ENCODE measurements at places on chromosomes 2 and 18. TPM values are rescaled to one million over a fixed set of nuclear protein-coding genes. Genes with fewer than 3 reads are reported as not detected.

DNA sequence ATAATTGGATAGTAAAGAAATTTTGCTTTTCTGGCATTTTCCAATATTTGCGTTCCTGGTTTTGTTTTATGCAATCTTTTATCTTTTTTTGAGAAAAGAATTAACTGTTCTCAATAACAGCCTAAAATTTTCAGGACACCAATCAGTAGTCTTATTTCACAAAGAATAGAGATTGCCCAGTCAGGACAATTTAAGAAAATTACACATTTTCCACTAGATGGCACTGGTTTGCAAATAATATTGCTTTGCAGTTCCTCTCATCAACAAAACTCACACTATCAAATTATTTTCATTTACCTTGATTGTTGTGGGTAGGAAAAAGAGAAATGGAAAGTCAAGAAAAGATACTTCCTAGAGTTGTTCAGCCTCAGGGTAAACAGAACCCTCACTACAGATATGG, 2.4 kb upstream of the RBM45 start:
- peaks cover 11% of the 10 kb centered on the region for H3K4me1 ChIP-seq
- peak; percentile 33 for DNase-seq
- no peak overlapping the region for H3K27ac ChIP-seq
- H3K4me3 ChIP-seq, result no peak overlapping the region
- no peaks in the 10 kb centered on the region for H3K36me3 ChIP-seq
- H3K27me3 ChIP-seq, result no peaks in the 10 kb centered on the region

DNA sequence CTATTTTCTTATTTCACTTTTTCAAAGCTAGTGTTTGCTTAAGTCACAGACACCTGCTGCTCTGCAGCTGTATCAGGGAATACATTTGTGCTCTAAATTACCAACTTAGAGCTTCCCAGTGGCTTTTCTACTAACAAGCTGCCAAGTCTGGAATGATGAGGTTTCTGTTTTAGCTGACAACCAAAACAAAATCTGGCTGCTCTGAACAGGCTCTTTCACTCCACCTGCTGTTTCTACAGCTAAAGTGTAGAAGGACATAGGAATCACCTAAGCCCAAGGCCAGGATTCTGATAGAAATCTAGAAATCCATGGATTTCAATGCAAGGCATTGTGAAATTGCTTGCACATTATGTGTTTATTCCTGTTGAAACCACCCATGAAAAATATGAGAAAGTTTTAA, 201.2 kb downstream of the SUCLG1 start:
- no peaks in the 10 kb centered on the region for H3K27me3 ChIP-seq
- no peak overlapping the region for H3K4me3 ChIP-seq
- H3K36me3 ChIP-seq, result no peaks in the 10 kb centered on the region
- no peak overlapping the region for H3K27ac ChIP-seq

GRCh38 chr2:190526105-190526750, 8.3 kb downstream of the NEMP2 start:
- H3K4me1 ChIP-seq, result no peaks in the 10 kb centered on the region
- no peaks in the 10 kb centered on the region for H3K27me3 ChIP-seq
- DNase-seq, result no peak
- no peak overlapping the region for H3K4me3 ChIP-seq
- no peaks in the 10 kb centered on the region for H3K36me3 ChIP-seq

- H3K36me3 ChIP-seq, result no peaks in the 10 kb centered on the region
- H3K27ac ChIP-seq, result no peak overlapping the region
- no peaks in the 10 kb centered on the region for H3K4me1 ChIP-seq
- DNase-seq, result no peak
- H3K4me3 ChIP-seq, result no peak overlapping the region
- no peaks in the 10 kb centered on the region for H3K27me3 ChIP-seq
These were observed 36.5 kb upstream of the CCDC93 start for GRCh38 chr2:118050386-118050785.

DNA sequence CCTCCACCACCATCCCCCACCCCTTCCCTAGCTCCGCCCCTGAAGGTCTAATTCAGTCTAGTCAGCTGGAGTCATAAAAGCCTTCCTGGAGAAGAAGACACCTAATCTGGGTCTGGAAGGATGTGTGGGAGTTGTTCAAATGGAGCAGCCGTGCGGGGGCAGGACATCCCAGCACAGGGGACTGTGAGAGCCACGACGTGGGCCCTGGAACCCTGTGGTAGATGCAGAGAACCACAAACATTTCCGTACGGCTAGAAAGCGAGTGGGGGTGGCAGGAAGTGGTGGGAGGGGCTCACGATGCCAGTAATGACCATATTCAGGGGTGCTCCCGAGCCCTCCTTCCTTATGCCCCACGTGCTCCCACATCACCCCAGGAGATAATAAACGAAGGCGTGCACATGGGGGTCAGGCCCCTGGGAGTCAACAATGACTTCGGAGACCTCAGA, 20.9 kb upstream of the COL6A3 start:
- no peak overlapping the region for H3K4me3 ChIP-seq
- no peaks in the 10 kb centered on the region for H3K27me3 ChIP-seq
- no peak overlapping the region for H3K27ac ChIP-seq
- H3K4me1 ChIP-seq, result no peaks in the 10 kb centered on the region
- H3K36me3 ChIP-seq, result no peaks in the 10 kb centered on the region
- no peak for DNase-seq

Gene TSPYL6
- not detected for total RNA-seq

Gene TDRD15
- total RNA-seq, result not detected

All from HCT116 (cell line).